ENCODE measurements at places on chromosomes 2 and 18.

DNA sequence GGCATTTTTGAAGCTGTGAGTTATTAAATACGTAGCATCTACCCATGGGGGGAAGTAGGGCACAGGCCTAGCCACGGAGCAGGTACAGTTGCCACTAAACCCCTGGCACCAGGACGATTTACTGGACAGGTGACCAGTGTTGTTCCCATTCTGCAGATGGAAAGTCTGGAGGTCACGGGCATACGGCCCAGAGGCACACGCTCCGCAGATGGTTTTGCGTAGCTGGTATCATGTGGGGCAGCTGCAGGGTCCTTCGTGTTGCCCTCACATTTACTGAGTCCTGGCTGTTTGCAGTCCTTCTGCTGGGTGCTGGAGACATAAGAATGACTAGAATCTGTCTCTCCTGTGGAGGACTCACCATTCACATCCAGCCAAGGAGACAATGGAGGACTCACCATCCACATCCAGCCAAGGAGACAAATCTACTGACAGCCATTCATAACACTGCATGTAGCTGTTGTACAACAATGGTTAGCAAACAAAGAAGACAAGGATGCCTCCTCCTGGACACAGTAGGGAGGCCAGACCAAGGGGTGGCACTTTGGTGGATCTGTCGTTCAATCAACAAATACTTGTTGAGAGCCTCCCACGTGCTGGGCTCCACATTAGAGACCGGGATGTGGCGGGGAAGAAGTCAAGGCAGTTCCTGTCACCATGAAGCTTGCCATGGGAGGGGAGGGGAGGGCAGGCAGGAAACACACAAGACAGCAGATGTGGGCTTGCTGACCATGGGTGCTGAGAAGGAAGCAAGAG, 24.9 kb downstream of the TWIST2 start:
- DNase-seq, result no peak

DNA sequence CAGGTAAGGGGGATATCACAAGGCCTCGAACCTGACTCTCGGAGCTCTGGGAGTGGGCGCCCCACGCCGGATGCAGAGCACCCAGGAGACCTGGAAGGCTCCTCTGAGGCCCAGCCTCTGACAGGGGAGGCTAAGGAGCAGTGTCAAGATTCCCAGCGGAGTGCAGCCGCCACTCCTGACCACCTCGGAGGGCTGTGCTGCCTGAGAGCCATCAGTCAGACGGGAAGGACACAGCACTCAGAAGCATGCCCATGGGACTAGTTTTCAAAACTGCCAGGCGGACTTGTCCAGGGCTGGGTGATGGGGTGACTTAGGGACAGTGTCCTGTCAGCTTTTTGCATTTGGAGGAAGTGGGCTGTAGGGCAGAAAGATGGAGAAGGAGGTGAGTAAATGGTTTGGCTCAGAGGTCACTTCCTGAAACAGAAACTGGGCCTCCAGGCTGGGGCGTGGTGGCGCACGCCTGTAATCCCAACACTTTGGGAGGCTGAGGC, 34.6 kb upstream of the B3GNT7 start:
- no peak for DNase-seq

- DNase-seq, result peak; percentile 85
These were observed 193.7 kb upstream of the ID2 start for GRCh38 chr2:8488001-8488738.

- DNase-seq, result no peak
These were observed 38.8 kb upstream of the PMAIP1 start for GRCh38 chr18:59861009-59861408.

GRCh38 chr2:105782646-105783045, 37.9 kb downstream of the NCK2 start:
- no peak for DNase-seq

DNA sequence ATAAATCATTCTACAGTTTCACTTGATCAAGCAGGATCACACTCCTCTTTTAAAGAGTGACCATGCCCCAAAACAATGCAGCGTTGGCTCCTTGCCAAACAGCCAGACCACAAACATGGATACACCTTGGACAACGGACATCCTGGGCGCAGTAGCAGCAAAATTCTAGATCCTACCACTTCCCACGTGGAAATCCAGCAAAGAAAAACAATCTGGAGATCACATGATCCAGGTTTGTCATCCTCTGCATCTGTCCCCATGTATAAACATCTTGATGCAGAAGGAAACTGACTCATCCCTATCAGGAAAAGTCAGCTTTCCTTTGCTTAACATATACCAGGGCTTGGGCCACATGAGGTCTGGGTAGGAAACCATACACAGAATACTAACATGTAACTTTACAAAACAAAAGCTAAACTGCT, 53.1 kb downstream of the ZNF521 start:
- no peak for DNase-seq

- no peak for DNase-seq
These were observed 1366.3 kb upstream of the TMEFF2 start for GRCh38 chr2:193561054-193561453.

GRCh38 chr2:159605441-159606178, 10.7 kb downstream of the BAZ2B start:
- DNase-seq, result no peak

- peak; percentile 80 for DNase-seq
These were observed 127.9 kb upstream of the LGALSL start for GRCh38 chr2:64325852-64326577.

- no peak for DNase-seq
These were observed 169.4 kb upstream of the CAVIN2 start for GRCh38 chr2:192016265-192016664.

GRCh38 chr18:36297417-36298125, at the start of gene FHOD3:
FHOD3 (plus strand) TSS chr18:36297713; CDS start chr18:36297836, 123 bp downstream.
- peak; percentile 86 for DNase-seq

DNA sequence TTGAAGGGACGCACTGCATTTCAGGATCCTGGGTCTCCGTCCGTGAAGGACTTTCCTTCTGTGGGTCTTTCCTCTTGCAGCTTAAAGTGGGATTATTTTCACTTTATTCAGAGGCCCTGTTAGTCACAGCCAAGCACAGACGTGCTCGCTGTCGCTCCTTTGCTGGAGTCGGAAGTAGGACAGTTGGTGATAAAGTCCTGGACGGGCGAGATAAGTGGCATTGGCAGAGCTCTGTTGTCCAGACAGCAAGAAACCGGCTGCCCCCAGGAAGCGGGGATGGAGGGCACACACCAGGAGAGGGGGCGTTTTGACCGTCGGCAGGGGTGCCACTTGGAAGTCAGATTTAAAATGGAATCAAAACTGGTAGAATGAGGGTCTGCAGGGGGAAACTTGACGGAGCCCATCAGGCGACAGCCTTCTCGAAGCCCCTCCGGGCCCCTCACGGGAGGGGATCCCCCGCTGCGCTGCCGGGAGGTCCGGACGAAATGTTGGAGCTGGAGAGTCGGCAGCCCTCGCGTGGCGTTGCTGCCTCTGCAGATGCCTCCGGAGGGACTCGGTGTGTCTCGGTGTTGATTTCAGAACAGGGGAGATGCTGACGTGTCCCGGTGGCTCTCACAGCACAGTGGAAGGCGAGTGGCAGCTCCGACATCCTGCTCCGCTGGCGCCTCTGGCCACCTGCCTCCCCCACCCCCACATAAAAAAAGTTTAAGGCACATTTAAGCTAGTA, 124.2 kb downstream of the NFATC1 start:
- no peak for DNase-seq

DNA sequence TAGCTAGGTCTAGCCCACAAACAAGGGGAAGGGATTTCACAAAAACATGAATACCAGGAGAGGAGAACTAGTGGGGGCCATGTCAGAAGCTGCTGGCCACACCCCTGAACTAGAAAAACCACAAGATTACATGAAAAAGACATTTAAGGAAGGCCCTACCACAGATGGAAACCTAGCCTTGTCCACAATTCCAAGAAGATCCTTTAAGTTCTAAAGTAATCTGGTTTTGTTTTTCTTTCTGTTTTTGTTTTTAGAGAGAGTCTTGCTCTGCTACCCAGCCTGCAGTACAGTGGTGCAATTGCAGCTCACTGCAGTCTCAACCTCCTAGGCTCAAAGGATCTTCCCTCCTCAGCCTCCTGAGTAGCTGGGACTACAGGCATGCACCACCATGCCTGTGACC, 34.2 kb upstream of the CAB39 start:
- DNase-seq, result peak; percentile 1

GRCh38 chr2:31666878-31667277, 86.1 kb upstream of the SRD5A2 start:
- DNase-seq, result no peak

DNA sequence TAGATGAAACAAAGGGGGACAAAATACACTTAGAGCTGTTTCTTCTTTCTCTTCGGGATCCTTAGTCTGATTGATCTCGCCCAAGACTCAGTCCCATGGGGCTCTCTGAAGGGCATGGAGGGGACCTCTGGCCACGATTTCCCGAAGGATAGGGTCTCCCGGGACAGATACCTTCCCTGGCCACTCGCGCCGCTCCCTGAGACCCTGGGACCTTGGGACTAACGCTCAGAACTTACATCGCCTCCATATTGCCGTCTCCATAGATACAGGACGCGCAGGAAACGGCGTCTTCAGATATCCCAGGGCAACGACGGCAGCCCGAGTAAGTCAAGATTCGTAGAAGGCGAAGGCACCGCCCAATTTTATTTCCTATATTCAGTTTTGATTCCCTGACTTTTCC, at the start of gene CFAP65:
TSS of gene CFAP65 (minus strand) at position 265 of the 400 bp plus-strand sequence. CDS start 2,468 bp downstream, outside the sequence.
- no peak for DNase-seq

- no peak for DNase-seq
These were observed 146.8 kb downstream of the SATB2 start for GRCh38 chr2:199310771-199311585.

GRCh38 chr2:178306352-178307073, 112.2 kb downstream of the OSBPL6 start:
- peak; percentile 48 for DNase-seq

All from GM13976 (cell line).